ENCODE measurements at places on chromosomes 6 and 20.
A peak's percentile ranks its signal among the peaks of the same experiment; 100 is the strongest.

GRCh38 chr6:147741389-147741788 is 232.9 kb downstream of the SAMD5 start:
- no peak for DNase-seq

- DNase-seq: no peak
These were observed 113.3 kb upstream of the TRAF3IP2 start for GRCh38 chr6:111718990-111719389.

GRCh38 chr6:41878961-41879405 is 16.2 kb downstream of the USP49 start:
- peak; percentile 76 for DNase-seq

GRCh38 chr20:37382482-37383120 is 36.7 kb downstream of the SRC start:
- no peak for DNase-seq

DNA sequence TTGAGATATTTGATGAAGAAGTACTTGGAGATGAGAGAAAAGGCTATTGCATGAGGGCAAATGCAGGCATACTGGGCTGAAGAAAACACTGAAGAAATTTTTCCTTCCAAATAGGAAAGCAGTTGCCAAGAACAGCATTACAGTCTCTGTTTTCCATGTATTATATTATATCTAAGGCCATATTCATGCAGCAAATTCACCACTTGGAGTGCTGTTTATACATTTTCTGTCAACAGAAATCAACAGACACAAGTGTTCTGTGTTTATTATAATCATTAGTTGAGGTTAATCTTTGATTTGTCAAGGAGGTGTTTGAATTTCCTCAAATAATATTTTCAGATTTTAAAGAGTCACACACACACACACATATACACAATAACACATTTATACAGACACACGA is 268.8 kb upstream of the PLCB4 start:
- DNase-seq: no peak

DNA sequence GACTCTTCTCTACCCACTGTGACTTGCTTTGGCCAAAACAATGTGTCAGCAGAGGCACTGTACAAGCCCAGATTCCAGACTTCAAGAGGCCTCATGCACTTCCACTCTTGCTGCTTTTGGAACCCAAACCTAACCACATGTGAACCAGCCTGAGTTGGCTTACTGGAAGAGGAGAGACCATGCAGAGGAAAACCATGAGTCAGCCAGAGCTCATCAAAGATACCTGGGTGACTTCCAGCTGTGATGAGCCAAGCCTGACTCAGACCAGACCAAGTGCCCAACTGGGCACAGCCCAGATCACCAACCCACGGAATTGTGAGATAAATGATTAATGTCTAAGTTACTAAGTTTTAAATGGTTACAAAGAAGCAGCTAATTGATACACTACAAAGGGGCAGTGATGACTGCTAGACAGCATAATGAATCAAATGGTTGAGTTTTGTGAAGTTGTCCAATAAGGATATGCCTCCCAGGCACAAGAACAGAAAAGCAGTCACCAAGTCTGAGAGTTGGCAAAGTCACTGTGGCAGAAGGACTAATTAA is 16.2 kb upstream of the BEND6 start:
- DNase-seq: peak; percentile 78

GRCh38 chr6:117227245-117227962 is 38.0 kb upstream of the VGLL2 start:
- no peak for DNase-seq

DNA sequence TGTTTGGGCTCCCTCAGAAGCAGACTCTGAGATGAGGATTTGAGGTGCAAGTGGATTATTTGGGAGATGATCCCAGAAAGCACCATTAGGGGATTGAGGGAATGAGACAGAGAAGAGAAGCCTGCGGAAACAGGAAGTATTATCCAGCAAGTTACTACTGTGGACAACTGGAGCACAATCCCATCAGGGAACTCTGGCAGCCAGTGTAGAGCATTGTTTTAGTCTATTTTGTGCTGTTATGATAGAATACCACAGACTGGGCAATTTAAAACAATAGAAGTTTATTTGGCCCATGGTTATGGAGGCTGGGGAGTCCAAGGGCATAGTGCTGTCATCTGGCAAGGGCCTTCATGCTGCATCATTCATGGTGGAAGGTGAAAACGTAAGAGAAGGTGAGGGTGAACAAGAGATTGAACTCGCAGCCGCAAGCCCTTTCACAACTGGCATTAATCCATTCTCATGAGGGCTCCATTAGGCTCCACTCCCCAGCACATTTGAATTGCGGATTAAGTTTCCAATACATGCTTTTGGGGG is 43.5 kb upstream of the SLC9A8 start:
- DNase-seq: no peak

- no peak for DNase-seq
These were observed 13.6 kb downstream of the BPIFB4 start for GRCh38 chr20:33093074-33093473.

DNA sequence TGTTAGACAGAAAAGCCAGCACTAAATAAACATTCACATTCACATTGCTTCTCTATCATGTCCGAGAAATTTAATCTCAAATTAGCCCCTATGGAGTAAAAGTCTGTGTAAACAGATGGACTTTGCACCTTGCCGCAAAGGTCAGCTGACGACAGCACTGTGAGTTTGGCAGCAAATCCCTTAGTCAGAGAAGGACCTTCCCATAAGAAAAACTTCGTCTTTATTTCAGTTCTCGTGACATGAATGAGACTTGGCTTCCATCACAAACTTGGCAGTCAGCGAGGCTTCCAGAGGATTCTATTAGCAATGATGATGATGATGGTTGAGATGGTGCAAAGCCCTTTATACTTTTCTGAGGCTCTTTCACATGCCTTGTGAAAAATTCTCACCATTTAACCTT is 133.7 kb upstream of the IFNGR1 start:
- no peak for DNase-seq

- peak; percentile 75 for DNase-seq
These were observed 466 bp upstream of the PSMB1 start for GRCh38 chr6:170553534-170554012.

- DNase-seq: peak; percentile 82
These were observed 45.2 kb upstream of the NT5E start for GRCh38 chr6:85404564-85405174.

DNA sequence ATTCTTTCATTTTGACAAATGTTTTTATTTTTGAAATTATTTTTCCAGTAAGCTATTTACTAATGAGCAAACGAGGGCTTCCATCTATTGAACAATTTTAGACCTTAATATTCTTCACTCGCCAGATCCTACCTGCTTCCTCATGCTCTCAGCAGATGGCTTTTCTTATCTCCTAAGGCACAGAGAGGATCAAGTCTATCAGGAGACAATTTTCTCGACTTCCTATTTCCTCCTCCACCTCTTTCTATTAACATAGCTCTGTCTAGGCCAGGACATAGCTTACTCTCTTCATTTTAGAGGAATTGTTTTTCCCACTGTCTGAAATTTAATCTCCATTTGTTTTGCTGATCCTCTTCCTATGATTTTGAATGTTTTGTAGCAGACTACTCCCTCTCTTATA is 87.0 kb upstream of the MAN1A1 start:
- no peak for DNase-seq

DNA sequence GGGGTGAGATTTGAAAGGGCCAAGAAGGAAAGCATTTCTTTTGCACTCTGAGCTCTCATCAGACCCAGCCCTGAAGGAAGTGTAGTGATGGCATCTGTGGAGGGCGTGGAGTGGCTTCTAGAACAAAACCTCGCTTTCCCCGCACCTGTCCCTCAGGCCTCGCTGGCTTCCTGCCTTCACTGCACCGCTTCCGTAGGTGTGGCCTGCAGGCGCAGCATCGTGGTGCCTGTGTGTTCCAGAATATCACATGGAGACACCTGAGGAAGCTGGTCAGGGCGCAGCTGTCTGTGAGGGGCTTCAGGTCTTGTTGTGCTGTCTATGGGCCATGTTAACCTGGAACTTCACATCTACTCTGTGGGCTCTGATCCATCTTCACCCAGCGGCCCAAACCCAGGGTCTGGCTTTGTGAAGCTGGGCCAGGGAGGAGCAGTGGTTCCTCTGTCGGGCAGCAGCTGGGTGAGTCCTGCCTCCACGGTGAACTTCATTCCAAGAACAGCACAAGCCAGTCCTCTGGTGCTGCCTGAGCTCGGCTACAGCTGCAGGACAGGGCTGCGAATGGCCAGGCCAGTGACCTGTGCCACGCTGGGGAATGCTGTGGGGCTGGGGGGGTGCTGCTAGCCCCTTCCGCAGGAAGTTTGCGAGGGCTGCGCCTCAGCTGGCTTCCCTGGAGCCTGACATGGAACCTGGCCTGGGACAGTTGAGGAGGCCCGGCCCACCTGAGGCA is 40.9 kb downstream of the DSTN start:
- peak; percentile 17 for DNase-seq

GRCh38 chr6:167113935-167114910 is 8.7 kb upstream of the CCR6 start:
- no peak for DNase-seq

GRCh38 chr20:62840244-62841197 is 21.1 kb downstream of the TCFL5 start:
- no peak for DNase-seq

DNA sequence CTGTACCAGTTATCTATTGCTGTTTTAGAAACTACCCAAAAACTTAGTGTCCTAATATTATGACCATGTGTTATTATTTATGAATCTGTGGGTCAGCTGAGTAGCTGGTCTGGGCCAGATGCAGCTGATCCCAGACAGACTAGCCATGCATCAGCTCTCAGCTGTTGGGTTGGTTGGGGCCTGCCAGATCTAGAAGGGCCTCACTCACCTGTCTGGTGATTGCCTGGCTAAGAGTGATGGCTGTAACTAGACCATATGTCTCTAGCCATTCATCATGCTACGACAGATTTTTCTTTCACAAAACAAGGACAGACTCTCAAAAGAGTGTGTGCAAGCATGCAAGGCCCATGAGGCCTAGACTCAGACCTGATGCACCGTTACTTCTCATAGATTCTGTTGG is 403.2 kb downstream of the SAMD5 start:
- no peak for DNase-seq

GRCh38 chr20:10856237-10857015 is 182.6 kb upstream of the JAG1 start:
- DNase-seq: no peak

DNA sequence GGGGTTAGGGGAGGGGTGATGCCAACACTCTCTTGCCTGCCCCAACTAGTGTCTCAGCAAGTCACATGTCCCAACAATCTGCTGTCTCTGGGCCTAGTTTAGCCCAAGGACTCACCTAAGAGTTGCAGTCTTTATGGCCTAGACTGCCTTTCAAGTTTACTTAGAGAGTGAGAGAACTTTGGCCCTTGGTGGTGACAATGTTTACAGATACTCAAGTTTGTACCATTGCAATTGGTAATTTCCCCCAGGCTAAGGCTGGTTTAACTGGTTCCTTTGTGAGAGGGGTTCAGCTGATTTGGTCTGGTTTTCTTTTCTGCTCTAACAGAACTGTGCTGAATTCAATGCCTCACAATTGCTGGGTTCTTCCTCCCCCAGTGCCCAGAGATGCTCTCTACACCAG is 1279.9 kb upstream of the EYS start:
- no peak for DNase-seq

DNA sequence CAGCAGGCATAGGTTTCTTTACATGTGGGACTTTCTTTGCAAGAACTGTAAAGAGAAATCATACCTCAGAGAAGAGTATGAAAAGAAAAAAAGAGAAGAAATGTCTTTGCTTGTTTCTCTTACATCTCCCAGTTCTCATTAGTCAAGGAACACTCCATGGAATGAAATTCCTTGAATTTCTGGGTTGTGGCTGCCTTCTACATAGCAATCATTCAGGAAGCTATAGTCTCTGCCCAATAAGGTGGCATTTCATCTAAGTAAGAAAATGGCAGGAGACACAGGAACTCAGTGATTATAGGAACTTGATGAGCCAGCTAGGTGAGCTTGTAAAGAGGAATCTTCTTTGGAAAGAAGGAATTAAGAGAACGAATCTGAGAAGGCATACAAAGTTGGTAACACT is 197.0 kb upstream of the FKBP1C start:
- DNase-seq: no peak

DNA sequence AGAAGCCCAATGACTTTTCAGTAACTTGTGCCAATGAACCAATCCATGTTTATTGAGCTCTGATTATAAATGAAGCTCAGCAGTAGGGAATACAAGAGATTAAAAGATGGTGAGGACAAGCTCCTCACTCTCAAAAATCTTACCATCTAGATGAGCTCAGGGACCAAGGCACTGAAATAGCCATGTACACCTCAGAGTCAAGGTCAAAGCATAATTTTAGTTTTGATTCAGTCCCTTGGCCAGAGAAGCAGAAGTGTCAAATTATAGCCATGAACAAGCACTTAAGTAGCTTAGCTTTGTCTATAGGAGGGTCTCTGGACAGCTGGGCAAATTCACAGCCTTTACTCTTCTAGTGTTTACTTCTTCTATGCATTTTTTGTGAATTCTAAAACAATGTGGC is 131.0 kb upstream of the DTNBP1 start:
- no peak for DNase-seq

- no peak for DNase-seq
These were observed 802 bp upstream of the FERMT1 start for GRCh38 chr20:6123649-6124014.

DNA sequence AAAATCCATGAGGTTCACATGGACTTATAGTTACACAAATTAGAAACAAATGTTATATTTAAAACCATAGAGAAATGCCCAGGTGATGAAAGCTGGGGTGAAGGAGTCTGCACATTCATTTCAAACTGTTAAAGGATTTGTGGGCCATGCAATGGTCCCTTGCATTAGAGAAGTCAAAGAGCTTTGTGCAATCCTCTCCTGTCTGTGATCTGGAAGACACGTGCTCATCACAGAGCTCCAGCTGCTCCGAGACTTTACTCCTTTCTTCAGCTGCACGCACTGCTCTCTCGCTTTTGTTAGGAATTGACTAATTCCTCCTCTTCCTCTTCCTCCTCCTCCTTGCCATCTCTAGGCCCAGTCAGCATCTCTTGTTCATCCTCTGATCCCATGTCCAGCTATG is 4.1 kb upstream of the AIF1 start:
- no peak for DNase-seq

- no peak for DNase-seq
These were observed 1.3 kb upstream of the NKAIN2 start for GRCh38 chr6:123802351-123802696.

- DNase-seq: no peak
These were observed 2.0 kb downstream of the MUC21 start for GRCh38 chr6:30985490-30985889.

- DNase-seq: no peak
These were observed 2.0 kb downstream of the SCRT2 start for GRCh38 chr20:673603-674001.

DNA sequence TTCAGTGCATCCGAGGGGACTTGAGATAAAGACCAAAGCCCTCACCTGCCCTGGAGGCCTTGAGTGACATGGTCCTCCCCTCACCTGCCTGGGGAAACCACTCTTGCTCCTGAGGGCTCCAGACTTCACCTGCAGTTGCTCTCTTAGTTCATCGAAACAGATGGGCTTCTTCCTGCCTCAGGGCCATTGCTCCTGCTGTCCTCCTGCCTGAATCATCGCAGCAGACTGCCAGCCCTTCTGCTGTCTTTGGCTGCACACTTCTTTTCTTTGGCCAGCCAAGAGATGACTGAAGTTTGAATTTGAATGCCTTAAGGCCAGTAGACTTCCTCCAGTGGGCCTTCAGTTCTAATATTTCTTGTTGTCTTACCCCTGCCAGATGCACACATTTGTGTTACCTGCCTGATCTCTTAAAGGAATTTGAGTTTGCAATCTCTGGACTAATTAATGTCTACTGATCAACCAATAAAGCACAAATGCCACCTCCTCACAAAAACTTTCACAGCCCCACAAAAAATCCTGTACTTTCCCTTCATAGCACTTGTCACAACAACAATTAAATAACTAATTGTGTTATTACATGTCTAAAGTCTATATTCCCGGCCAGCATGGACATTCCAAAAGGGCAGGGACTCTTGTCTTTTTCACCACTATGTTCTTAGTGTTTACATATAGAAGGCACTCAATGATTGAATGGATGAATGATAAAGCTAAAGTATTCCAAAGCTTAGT is 56.7 kb upstream of the SGK1 start:
- DNase-seq: no peak
